ENCODE measurements at places on chromosomes 13 and 19.

GRCh38 chr13:28429685-28430290, 65.1 kb downstream of the FLT1 start:
- ATAC-seq: peak; percentile 74

- ATAC-seq: no peak
Observed at GRCh38 chr19:47176627-47177090, 46.0 kb downstream of the SAE1 start.

DNA sequence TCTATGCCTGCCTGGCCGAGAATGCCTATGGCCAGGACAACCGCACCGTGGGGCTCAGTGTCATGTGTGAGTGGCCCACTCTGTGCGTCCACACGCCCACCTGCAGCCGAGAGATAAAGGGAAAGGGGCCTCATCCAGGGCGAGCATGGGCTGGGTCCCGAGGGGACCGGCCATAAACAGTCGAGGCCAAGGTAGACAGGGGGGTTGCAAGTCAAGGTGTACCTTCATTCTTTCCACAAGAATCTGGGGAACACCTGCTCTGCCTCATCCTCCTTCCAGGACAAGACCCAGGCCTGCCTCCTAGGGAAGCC, 8.3 kb downstream of the MAG start:
- no peak for ATAC-seq

DNA sequence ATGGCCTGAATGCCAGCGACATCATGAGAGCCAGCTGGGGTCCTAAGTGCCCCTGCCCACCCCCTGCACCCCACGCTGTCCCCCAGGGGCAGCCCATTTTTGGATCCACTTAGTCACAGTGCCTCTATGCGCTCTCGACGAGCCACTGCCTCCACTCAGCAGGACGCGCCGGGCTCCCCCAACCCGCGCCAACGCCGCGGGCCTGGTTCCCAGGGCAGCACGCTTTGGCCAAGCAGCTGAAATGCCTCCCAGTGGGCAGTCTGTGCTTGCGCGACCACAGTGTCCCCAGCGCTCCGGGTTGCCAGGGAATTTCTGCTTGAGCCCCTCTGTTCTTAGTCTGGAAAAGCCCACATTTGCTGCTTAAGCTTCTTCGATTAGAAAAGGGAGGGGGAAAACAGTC, 39.4 kb downstream of the TMED1 start:
- ATAC-seq: no peak

- ATAC-seq: peak; percentile 46
Observed at GRCh38 chr13:97328222-97328790, 105.7 kb upstream of the RAP2A start.

DNA sequence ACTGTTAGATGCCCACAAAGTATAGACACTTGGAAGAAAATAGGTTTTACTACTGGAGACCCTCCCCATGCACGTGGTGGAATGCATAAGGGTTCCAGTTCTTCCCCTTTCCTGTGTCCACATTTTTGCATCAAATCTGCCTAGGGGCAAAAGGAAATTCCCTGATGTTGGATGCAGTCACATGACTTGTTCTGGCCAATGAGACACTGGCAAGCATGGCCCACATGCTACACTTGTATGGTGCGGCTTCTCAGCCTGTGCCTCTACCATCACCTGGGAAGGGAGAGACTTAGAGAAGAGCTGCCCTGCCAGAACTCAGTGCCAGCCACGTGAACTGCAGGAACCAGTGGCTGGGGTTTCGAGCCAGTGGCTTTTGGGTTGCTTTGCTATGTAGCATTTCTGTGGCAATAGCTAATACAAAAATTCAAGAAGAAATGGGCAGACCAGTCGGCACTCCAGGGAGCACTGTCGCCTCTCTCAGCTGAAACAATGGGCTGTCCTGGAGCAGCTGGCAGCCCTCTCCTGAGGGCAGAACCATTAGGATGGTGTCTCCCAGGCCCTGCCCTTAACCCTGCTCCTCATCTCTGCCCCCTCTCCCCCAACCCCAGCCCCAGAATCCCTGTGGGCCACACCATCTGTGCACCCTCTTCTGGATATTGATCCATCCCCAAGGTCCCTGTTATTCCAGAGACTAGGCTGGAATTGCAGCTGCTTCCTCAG, 634.0 kb downstream of the UQCRFS1 start:
- ATAC-seq: no peak

GRCh38 chr19:3817761-3818160, 31.6 kb upstream of the MATK start:
- no peak for ATAC-seq

- ATAC-seq: peak; percentile 62
Observed at GRCh38 chr13:44884076-44884729, 105.1 kb downstream of the NUFIP1 start.

DNA sequence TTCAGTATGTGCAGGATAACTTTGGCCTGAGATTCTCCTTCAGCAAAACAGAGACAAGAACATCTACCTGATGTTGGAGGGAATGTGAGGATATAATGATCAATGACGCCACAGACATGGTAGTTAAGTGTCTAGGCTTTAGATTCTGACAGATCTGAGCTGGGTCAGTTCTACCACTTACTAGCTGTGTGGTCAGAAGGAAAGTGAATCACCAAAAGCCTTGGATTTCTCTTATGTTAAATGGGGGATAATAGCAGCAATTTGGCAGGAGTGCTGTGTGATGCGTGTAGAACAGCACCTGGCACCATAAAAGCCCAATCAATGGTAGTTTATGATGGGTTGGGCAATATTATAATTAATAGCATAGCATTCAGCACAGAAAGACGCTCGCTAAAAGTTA, 41.7 kb downstream of the RXFP2 start:
- ATAC-seq: no peak

- no peak for ATAC-seq
Observed at GRCh38 chr13:67557642-67558241, 327.6 kb upstream of the PCDH9 start.

- no peak for ATAC-seq
Observed at GRCh38 chr13:98489446-98490194, 87.3 kb downstream of the STK24 start.

DNA sequence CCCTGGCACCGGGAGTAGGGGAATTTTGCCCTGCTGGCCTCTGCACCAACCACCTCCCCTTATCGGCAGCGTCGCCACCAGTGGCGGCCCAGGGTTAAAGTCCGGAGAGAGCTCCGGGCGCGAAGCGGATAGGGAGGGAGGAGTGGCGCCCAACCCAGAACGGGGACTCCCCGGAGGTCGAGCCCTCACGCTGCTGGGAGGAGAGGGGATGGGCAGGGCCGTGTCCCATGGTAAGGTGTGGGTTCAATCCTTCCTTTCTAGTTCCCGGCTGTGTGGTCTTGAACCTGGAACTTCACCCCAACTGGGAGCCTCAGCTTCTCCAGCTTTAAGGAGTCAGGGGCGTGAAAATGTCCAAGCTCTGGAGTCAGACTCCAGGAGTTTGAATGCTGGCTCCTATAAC, 23.3 kb upstream of the BCL3 start:
- no peak for ATAC-seq

DNA sequence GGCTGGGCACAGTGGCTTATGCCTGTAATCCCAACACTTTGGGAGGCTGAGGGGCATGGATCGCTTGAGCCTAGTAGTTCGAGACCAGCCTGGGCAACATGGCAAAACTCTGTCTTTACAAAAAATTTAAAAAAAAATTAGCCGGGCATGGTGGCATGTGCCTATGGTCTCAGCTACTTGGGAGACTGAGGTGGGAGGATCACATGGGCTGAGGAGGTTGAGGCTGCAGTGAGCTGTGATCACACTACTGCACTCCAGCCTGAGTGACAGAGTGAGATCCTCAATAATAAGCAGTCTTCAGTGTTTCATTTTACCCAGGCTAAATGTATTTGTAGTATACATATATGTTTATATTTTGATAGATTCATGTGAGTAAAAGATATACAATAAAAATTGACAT, 85.0 kb downstream of the GGACT start:
- ATAC-seq: no peak

GRCh38 chr19:17420475-17420924, 653 bp downstream of the MVB12A start:
- ATAC-seq: no peak

- no peak for ATAC-seq
Observed at GRCh38 chr13:86000546-86000945, 201.3 kb upstream of the SLITRK6 start.

GRCh38 chr13:26558987-26559386, 1.5 kb downstream of the WASF3 start:
- no peak for ATAC-seq

- no peak for ATAC-seq
Observed at GRCh38 chr19:1766800-1767352, 13.6 kb downstream of the ONECUT3 start.

DNA sequence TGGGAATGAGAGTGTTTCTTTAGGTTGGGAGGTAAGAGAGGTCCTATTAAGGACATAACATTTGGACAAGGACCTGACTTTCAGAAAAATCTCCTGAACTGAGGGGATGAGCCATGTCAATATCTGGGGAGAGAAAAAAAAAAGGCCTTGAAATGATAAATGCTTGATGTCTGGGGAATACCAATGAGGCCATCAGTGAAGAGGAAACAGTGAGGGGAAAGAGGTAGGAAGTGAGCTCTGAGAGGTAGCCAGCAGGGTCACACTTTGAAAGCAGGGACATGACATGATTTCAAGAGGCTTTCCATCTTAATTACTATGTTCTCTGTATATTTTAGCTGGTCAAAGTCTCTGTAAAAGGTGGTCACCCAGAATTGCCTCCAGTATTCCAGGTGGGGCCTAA, 9.9 kb upstream of the UBE2L5 start:
- no peak for ATAC-seq

GRCh38 chr19:811506-812048, 10.2 kb downstream of the PLPPR3 start:
- ATAC-seq: no peak

DNA sequence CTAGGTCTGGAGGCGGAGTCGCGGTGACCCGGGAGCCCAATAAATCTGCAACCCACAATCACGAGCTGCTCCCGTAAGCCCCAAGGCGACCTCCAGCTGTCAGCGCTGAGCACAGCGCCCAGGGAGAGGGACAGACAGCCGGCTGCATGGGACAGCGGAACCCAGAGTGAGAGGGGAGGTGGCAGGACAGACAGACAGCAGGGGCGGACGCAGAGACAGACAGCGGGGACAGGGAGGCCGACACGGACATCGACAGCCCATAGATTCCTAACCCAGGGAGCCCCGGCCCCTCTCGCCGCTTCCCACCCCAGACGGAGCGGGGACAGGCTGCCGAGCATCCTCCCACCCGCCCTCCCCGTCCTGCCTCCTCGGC, at the start of gene SLC5A5:
Gene SLC5A5, plus strand, starts transcription at position 68 of the 373 bp plus-strand sequence. CDS start 375 bp downstream, outside the sequence.
- peak; percentile 62 for ATAC-seq

DNA sequence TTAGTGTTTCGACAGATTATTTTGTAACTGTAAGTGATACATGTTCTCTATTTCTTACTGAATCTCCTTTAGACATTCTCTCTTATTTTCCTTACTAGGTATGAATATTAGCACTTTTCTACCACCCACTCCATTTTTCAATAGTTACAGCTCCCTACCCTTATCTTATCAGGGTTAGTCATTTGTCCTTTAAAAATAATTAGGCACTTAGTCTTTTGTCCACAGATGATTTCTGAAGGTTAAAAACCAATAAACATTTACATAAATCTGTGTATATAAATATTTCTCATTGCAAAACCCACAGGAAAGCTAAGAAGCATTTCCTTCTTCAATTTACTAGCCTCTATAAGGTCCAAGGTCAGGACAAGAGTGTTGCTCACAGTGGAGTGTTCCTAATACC, 624.1 kb upstream of the MIR17HG start:
- no peak for ATAC-seq

DNA sequence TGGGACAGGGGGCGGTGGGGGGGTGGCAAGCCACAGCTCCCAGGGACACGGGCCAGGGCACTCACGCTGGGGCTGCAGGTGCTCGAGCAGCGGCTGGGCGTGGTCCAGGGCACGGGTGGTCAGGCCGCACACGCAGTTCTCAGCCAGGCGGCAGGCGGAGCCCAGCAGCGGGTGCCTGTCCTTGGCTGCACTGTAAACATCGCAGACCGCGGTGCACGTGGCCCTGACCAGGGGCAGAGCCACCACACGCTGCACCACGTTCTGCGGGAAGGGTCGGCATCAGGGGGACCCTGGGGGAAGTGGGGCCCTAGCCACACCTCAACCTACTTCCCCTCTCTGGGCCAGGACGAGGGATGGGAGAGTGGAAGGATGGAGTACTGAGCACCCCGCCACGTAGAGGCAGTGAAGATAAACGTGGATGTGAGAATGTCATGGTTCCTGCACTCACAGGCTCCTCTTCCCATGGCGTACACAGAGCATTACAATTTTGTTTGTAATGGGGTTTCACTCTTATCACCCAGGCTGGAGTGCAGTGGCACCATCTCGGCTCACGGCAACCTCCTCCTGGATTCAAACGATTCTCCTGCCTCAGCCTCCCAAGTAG, 3.4 kb downstream of the PLIN5 start:
- no peak for ATAC-seq

- ATAC-seq: peak; percentile 51
Observed at GRCh38 chr19:7658219-7658686, 10.6 kb upstream of the RETN start.

GRCh38 chr19:18672044-18672451, 11.4 kb upstream of the CRTC1 start:
- ATAC-seq: no peak

All from motor neuron (in vitro differentiated cells).